ENCODE measurements at places on chromosomes 6 and 20.

- no peak for DNase-seq
Observed at GRCh38 chr6:53142810-53143209, 5.8 kb downstream of the GCM1 start.

DNA sequence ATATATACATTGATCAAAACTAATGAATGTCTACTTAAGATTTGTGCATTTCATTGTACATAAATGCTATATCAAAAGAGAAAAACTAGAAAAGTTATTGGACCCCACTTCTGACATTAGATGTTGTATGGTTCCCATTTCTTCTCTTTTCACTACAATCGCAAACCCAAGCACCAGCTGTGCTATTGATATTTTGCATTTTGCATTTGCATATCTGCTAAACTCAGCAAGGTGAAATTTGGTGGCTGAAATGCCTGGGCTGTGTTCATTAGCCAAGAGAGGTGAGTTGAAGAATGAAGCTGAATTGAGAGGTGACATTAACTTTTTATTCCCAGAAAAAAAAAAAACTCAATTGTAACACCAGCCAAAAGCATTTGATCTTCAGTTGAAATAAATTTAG, 232.1 kb upstream of the TENT5A start:
- no peak for DNase-seq

DNA sequence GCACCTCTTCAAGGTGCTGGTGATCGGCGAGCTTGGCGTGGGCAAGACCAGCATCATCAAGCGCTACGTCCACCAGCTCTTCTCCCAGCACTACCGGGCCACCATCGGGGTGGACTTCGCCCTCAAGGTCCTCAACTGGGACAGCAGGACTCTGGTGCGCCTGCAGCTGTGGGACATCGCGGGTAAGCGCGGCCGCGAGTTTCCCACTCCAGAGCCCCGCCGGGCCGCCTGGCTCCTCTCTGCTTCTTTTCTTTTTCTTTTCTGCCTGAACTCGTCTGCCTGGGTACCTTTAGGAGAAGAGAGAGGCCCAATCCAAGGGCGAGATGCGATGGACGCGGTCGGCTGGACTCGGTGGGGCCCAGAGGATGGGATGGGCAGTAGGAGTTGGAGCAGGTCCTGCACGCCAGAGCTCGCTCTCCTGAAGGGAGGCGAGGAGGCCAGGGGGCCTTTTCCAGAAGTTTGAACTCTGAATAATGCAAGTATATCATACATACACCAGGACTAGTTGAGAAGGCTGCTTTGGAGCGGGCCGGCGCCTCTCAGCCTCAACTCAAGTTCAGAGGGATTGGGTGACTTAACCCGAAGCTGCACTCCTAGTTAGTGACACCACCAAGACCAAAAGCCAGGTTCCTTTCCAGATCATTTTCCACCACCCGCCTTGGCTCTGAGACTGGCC, 445 bp downstream of the RAB32 start:
- no peak for DNase-seq

GRCh38 chr6:138032571-138032970, 74.6 kb downstream of the PERP start:
- no peak for DNase-seq

DNA sequence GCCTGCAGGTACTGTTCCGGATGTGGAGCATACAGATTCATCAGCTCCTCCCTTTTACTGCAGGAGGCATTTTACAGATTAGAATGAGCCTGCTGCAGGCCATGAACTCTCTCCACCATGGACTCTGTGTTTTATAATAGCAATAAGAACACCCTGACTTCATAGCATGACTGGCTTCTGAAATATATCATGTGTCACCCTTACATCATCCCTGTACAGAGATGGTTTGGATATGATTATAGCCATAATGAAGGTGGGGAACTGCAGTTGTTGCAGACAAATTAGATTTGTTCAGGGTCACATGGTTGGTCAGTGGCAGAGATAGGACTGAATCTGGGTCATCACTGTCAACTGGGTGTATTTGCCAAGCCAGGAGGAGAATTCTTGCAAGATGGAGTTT, 100.7 kb downstream of the FOXO3 start:
- no peak for DNase-seq

GRCh38 chr6:168145747-168146596, 67.0 kb upstream of the FRMD1 start:
- no peak for DNase-seq

DNA sequence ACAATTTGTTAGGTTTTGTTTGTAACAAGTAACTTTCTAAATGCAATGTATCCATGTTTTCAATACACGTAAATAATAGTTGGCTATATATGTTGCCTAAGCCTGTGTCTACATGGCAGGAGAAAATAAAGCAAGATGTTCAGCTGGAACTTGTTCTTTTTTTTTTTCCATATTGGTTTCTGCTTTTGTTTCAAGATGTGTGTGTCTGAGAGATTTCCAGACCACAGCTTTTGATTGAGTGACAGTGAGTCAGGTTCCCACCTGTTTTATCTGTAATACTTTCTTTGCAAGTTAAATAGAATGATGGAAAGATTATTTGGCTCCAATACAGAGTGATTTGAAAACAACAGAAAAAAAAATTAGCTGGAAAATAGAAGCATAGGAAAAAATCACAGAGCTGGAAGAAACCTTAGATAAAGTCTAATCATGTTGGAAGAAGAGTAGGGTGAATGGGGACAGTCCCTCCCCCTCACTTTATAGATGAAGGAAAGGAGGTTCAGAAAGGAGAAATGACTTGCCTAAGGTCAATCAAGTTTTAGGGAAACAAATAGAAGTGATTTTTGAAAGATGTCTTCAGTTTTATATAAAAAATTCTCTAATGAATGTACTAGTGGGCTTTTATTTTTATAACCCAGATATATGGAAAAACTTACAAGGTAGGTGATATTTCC, 150.9 kb upstream of the STMND1 start:
- DNase-seq = no peak

GRCh38 chr6:7572213-7572943, 17.6 kb upstream of the SNRNP48 start:
- DNase-seq = no peak

DNA sequence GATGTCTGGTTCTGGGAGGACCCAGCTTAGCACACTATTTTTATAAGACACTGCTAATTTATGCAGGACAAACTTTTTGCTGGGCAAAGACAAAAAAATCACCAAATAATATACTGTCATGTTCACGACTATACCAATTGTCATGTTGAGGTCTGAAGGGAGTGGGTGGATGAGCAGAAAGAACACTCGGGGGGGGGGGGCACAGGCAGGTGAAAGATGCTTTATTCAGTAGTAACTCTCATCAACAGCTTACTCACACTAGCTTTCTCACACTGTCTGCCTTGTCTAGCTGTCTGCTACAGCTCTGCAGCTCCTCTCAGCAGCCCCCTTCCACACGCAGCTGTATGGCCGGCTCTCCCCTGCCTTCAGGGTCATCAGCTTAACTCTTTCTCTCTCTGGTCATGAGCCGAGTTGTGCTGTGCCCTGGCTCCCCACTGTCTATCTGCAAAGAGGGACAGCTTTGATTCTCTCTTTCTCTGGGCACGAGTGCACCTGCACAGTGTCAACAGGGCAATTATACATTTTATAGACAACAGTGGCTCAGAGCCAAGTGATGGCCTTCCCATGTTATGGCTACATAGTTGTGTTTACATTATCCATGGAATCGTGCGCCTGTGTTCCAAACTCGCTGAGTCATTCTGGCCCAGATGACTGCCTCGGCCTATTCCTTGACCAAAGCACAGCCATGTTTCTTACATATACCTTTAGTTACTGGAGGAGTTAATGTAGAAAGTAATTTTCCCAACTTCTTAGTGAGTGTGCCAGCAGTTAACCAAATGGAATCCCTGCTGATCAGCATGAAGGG, 187.7 kb upstream of the PRSS16 start:
- no peak for DNase-seq

GRCh38 chr6:4853782-4854511, 77.7 kb downstream of the CDYL start:
- DNase-seq = no peak

- DNase-seq = no peak
Observed at GRCh38 chr20:36153736-36154699, 522 bp upstream of the EPB41L1 start.

DNA sequence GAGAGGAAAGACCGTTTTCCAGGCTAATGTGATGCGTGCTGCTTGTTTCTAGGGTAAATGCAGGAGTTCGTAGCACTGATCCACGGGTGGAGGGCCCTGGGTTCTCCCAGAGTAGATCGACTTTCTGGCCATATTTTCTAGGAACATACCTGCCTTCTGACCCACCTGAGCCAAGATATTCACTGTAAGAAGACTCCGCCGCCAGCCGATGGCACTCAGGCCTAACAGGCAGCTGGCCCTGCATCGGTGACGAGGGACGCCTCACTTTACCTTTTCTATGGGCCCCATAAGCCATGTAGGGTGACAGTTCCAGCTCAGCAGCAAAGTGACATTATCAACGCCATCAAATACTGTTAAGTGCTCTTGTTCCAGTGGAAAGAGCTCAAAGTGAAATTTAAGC, 30.2 kb upstream of the FRMD1 start:
- DNase-seq = no peak

DNA sequence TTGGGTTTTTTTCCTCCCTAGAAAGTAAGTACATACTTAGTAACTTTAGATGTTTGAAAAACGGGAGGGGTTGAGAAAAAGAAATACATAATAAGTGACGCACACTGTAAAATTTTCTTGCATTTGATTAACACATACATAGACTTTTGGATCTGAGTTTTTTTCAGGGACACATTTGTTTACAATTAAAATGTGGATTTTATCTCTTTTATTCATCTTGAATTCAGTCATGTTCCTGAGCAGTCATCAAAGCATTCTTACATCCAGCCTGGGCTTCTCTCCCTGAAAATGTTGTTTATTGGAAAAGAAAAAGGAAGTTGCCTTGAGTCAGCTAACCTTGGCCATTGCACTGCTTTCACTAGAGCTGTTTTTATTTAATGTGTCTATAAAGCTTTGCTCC, 8.7 kb upstream of the RPP40 start:
- peak; percentile 51 for DNase-seq

- no peak for DNase-seq
Observed at GRCh38 chr20:62366370-62367135, 559 bp downstream of the LAMA5 start.

GRCh38 chr6:169087443-169088041, 166.1 kb downstream of the THBS2 start:
- DNase-seq = no peak

GRCh38 chr6:99739526-99739925, 132.9 kb downstream of the PRDM13 start:
- no peak for DNase-seq

DNA sequence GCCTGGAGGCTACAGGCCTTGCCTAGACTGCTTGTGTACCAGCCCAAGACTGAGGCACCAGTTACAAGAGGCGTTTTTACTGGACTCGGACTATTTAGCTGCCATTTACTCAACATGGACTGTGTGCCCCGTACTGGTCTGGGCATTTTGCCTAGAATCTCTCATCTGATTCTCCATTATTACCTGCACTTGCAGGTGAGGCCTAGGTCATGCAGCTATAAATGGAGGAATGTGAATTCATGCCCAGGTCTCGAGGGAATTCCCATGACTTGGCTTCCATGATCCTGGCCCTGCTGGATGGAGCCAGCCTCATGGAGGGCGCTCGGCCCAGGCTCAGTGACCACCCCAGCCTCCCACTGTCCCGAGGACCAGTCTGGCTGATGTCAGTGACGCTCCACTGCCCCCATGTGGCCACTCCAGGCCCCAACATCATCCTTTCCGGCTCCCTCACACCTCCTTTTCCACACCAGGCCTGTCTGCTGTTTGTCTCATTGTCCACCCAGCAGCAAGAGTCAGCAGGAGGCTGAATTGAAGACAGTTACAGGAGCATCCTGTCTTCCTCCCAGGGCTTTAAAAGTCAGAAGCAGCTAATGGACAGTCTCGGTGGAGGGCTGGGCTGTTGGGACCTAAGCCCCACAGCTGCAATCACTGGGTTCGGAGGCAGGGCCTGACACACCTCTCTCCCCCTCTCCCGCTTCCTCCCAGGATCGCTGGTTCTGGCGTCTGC, 8.7 kb downstream of the MMP24OS start:
- DNase-seq = no peak

DNA sequence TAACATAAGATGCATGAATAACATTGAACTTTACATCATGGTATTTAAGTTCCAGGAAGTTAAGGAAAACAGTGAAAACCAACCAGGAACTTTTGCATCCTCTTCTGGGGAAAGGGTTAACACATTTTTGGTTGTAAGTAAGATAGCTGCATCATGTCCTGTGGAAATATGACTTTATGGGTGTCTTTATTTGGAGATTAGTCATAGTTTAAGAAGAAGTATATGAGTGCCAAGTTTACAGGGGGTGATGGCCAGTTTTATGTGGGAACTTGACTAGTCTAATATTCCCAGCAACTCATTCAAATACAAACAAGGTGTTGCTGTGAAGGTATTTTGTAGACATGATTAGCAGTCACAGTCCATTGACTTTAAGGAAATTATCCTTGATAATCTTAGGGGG, 78.0 kb downstream of the PDE10A start:
- DNase-seq = no peak

GRCh38 chr20:62365814-62366369, 1.2 kb downstream of the LAMA5 start:
- DNase-seq = no peak

- no peak for DNase-seq
Observed at GRCh38 chr6:121823437-121823851, 388.0 kb downstream of the GJA1 start.

GRCh38 chr6:136510782-136511181, 39.4 kb downstream of the MAP7 start:
- DNase-seq = no peak
